CD4-positive, CD25-positive, alpha-beta regulatory T cell (primary cell): ENCODE measurements at places on chromosomes 16 and 17. TPM values are rescaled to one million over a fixed set of nuclear protein-coding genes. Genes with fewer than 3 reads are reported as not detected.

DNA sequence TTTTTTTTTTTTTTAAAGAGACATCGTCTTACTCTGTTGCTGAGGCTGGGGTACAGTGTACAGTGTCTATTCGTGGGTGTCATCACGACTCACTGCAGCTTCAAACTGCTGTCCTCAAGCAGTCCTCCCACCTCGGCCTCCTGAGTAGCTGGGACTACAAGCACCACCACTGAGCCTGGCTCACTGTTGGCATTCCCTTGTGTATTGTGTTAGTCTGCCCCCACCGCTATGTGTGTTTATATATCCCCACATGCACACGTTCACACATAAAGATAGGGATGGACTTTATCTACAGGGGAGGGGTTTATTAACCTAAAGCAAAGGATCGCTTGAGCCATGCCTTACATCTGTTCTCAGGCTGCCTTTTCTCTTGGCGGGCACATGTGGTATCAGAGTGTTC is 63.8 kb downstream of the SEC14L1 start:
- no peak for DNase-seq

- no peak for DNase-seq
These were observed 11.3 kb downstream of the YPEL2 start for GRCh38 chr17:59342681-59343131.

Gene VMO1
- polyA plus RNA-seq = not detected

GRCh38 chr16:59173408-59173831 is 439.3 kb upstream of the GOT2 start:
- DNase-seq = no peak

DNA sequence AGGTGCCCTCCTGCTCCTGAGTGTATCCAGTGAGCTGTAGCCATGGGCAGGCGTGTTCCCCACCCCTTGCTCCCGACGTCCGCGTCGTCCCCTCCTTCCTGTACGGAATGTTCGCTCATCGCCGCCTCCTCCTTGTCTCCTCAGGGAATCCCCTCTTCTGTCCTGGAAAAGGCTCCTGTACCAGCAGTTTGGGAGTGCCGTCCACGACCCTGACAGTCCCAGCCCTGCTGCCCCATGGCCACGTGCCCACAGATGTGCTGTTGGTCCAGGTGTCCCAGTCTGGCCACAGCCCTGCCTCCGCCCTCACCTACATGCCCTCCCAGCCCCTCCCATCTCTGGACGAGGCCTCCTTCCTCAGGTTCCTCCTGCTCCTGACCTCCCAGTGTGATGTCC is 30.2 kb downstream of the OR1D5 start:
- DNase-seq = no peak

Gene GNGT2
- polyA plus RNA-seq = 11.4 TPM

Gene SULT1A2
- polyA plus RNA-seq = not detected

Gene EVI2B
- 102 TPM for polyA plus RNA-seq

- DNase-seq = no peak
These were observed 3.0 kb downstream of the DOC2B start for GRCh38 chr17:178292-179065.

DNA sequence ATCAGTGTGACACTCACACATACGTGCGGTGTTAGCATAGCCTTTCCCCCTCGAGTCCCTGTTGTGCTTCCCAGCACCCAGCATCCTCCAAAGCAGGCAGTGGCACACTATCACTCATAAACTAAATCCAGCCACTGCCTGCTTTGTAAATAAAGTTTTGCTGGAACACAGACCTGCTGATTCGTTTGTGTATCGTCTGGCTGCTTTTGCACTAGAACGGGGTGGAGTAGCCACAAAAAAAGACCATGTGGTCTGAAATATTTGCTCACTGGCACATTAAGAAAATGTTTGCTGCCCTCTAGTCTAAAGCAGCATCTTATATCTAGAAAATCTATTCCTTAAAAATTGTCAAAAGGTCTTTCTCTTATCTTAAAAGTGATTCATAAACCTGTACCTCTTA is 341.2 kb upstream of the ZFHX3 start:
- no peak for DNase-seq
